ENCODE measurements at places on chromosomes 5 and 9. TPM values are rescaled to one million over a fixed set of nuclear protein-coding genes. Genes with fewer than 3 reads are reported as not detected.

SLC2A6 gene
- total RNA-seq, result 14.3 TPM

FOXD4L4 gene
- total RNA-seq, result 0.26 TPM

SLCO4C1 gene
- total RNA-seq, result not detected

PTPRD gene
- total RNA-seq, result 4.0 TPM

SPINK1 gene
- not detected for total RNA-seq

SPINK13 gene
- total RNA-seq, result not detected

GLDC gene
- total RNA-seq, result 3.3 TPM

PKD2L2 gene
- total RNA-seq, result not detected

UBE2QL1 gene
- total RNA-seq, result 0.06 TPM

NR2F1 gene
- total RNA-seq, result 5.2 TPM

ZNF474 gene
- 0.12 TPM for total RNA-seq

SLC34A1 gene
- total RNA-seq, result not detected

ROPN1L gene
- total RNA-seq, result 0.31 TPM

KCNT1 gene
- not detected for total RNA-seq

SOHLH1 gene
- not detected for total RNA-seq

SLC6A3 gene
- total RNA-seq, result not detected

NTRK2 gene
- total RNA-seq, result 0.62 TPM

LRRC19 gene
- total RNA-seq, result not detected

RFESD gene
- total RNA-seq, result 2.2 TPM

LCN9 gene
- total RNA-seq, result not detected

PJA2 gene
- total RNA-seq, result 127 TPM

PRUNE2 gene
- total RNA-seq, result 65.3 TPM

NRARP gene
- 0.25 TPM for total RNA-seq

JAKMIP2 gene
- total RNA-seq, result 0.92 TPM

CTXN3 gene
- total RNA-seq, result not detected

SPATA9 gene
- not detected for total RNA-seq

INSL6 gene
- not detected for total RNA-seq

IL5 gene
- not detected for total RNA-seq

NAIP gene
- total RNA-seq, result 5.8 TPM

HSPA4 gene
- 122 TPM for total RNA-seq

ADGRD2 gene
- not detected for total RNA-seq

RNF44 gene
- 1.2 TPM for total RNA-seq

CCIN gene
- 0.50 TPM for total RNA-seq
